Progenitor cell of endocrine pancreas (in vitro differentiated cells): ENCODE measurements at places on chromosomes 5 and 9. TPM values are rescaled to one million over a fixed set of nuclear protein-coding genes. Genes with fewer than 3 reads are reported as not detected.

The DMGDH gene
- 0.75 and 0.84 TPM in 2 replicates for total RNA-seq

DNA sequence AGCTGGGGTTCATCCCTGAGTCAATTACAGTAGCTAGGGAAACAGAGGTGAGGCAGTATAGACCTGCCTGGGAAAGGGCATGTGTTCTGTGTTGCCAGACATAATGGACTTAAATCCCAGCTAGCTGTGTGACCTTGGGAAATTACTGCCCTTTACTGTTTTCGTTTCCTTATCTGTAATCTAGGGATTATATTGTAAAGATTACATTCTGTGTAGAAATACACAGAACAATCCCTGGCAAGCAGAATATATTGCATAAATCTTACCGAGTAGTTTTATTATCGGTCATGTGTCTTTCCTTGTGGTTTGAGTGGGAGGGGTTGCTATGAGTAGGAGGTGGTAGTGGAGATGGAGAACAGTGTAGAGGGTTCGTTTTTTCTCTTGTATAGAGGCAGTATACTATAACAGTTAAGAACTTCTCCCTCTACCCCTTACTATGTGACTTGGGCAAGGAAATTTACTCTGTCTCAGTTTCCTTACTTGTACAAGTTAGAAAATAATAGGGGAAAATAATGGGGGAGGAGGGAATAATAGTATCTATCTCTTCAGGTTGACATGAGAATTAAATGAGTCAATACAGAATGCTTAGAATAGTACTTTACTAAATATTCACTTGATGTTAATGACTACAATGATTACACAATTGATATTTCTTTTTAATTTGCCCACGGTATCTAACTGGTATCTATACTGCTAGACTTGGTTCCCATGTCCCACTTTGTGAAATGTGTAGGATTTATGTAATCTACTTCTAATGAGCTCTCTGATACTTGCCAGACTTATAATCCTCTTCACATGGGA, 7.1 kb upstream of the DMXL1 start:
- no peak for DNase-seq

- no peak for DNase-seq
Observed at GRCh38 chr5:69024241-69024651, 69.6 kb upstream of the SLC30A5 start.

DNA sequence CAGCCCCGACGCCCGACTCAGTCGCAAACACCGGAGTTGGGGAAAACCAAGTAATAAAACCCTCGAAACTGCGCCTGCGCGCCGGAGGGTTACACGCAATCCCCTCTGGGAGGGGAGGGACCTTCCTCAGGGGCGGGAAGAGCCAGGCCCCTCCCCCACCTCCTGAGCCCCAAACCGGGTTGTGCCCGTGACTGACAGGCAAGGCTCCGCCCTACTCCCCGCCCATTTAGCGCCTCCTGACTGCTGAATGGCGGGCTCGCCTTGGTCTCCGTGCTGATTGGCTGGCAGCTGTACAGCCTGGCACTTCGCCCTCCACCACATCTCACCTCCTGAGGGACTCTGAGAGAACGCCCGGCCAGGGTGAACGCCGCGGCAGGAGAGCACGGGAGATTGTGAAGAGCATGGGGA, at the start of gene PRDM9:
Gene PRDM9, plus strand, starts transcription at position 332 of the 408 bp plus-strand sequence. CDS start 1,425 bp downstream, outside the sequence.
- DNase-seq = no peak

- no peak for DNase-seq
Observed at GRCh38 chr9:132539096-132539495, 43.3 kb upstream of the BARHL1 start.

DNA sequence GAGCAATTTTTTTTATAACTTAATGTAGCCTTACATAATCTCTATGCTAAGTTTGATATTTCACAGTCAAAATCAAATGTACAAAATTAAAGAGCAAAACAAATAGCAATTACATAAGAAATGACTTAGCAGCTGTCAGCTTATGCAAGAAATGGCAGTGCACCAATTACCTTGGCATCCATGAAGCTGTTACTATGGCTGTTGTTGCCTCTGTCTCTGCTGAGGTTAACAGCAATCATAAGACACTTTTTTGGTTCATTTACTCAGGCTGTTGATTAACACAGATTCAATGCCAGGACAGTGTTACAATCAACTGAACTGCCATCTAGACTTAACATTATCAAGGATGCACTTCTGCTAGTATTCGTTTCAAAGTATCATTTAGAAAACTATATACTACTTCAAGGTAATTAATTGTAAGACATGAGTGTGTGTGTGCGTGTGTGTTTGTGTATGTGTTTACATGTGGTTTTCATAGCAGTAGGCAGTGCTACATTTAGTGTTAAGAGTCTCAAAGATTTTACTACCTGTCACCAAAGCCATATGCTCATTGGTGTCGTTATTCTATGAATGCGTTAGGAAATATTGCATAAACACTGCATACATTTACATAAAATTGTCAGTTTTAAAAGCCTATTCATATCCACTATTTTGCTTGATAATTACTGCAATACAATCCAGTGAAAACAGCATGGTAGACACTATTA, 1084.2 kb upstream of the COX7C start:
- DNase-seq = no peak

DNA sequence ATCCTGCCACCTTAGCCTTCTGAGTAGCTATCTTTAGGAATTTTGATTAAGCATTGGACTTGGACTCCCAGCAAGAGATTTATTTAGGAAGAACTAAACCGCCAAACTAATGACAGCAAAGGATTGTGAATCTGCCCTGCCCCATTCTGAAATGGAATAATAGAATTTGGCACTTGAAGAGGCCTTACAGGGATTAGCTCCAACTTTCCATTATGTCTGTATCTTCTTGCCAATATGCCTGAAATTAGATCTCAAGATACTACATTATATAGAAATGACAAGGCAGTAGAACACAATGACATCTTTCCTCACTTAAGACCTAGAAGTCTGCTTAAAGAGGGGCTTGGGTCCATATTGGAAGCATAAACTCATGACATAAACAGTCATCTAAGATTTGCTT, 77.0 kb upstream of the DPYSL3 start:
- no peak for DNase-seq

- DNase-seq = no peak
Observed at GRCh38 chr5:158852622-158853021, 247.1 kb downstream of the EBF1 start.

DNA sequence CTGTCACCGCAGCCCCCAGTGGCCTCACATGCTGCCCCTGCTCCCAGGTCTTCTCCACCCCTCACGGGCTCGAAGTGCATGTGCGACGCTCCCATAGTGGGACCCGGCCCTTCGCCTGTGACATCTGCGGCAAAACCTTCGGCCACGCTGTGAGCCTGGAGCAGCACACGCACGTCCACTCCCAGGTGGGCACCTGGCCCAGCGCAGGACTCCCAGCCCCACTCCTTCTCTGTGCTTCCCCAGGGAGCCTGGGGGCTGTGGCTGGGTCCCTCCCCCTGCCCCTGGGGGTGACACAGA, 10.5 kb downstream of the GFI1B start:
- no peak for DNase-seq

DNA sequence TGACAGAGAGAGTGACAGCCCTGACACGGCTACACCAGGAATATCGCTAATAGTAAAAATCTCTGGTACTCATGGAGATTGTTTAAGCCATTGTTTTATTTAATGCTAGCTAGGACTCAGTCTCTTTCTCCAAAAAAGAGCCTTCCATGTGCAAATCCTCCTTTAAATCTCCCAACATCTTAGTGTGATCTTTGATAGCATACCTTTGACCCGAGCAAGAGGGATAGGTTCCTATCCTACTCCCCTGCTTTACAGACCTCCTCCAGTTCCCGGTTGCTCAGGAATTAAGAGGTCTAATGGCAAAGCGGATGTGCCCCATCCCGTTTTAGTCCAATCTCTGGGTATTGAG, 663 bp upstream of the FRMD3 start:
- no peak for DNase-seq

DNA sequence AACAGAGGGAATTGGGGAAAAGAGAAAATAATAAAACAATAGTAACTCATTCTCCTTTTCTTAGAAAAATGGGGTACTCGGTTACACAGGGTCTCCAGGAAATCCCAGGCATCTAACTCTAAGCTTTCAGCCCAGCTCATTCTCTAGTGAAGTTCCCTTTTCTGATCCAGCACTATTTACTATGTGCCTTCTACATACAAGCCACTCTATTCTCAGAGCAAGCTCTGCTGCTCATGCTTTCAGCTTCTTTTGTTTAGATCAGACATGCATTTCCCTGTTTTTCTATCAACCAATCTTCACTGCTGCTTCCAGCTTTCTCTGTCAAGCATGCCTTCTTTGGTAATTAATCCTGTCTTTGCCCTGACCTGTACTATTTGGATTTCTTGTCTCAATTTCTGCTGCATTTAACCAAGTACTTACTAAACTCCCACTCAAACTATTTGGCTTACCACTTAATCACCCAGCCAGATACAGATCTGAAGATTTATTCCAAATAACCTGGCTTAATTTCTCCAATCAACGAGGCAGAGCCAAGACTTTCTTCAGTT, 25.3 kb downstream of the OSMR start:
- no peak for DNase-seq

The SSNA1 gene
- total RNA-seq = 52.5 and 59.1 TPM in 2 replicates

DNA sequence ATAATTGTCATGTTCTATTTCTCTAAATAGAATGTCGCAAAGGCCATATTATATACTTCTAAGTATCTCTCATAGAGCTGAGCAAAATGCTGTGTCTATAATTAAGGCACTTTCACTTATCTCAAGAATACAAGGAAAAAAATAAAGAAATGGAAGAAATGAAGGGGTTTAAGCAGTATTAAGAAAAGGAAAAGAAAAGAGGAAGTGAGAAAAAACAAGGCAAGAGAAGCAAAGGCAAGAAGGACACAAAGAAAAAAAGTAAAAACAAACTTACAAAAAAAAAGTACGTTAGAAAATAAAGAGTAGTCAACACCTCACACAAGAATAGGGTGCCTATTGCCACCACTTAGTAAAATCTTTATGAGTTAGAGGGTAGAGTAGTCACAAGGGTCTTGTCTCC, 506.2 kb downstream of the GABRG2 start:
- no peak for DNase-seq

The ADAMTSL1 gene
- total RNA-seq = 2.1 and 2.5 TPM in 2 replicates

The PRDM9 gene
- total RNA-seq = not detected in 2 replicates

The ETF1 gene
- 73.1 and 77.6 TPM in 2 replicates for total RNA-seq

DNA sequence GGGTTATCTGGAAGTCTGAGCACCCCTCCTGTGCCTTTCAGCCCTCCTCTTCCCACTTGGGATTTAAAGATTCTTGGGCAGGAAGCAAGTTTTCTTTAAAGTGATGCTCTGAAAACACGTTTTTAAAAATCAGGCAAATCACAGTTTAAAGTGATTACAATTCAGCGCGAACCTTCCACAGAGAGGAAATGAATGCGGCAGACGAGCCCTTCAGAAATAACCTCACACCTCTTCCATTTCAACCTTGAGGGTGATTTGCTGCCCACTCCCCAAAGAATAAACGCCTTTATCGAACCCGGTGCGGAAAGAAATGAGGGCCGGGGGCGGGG, 2.3 kb upstream of the EFNA5 start:
- no peak for DNase-seq
